ENCODE measurements at places on chromosomes 2 and 18. TPM values are rescaled to one million over a fixed set of nuclear protein-coding genes. Genes with fewer than 3 reads are reported as not detected.

DNA sequence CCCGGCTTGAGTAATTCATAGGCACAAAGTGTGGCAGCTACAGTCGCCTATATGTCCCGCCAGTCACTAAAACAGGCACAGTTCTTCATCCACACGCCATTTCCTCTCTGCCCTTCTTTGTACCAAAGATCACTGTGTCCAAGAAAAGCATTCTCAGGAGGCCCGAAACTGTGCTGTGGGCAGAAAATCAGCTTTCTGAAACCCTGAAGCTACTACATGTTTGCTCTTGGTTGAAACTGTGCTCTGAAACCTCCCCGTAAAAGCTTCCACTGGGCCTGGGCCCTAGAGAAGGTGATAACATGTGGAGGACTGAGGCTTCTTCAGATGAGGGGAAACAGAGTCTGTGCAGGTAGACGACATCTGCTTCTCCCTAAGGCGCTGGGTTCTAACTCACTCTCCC lies 75.6 kb upstream of the ID2 start:
- no peak for DNase-seq

Gene ARHGEF33
- 0.12 TPM for total RNA-seq

DNA sequence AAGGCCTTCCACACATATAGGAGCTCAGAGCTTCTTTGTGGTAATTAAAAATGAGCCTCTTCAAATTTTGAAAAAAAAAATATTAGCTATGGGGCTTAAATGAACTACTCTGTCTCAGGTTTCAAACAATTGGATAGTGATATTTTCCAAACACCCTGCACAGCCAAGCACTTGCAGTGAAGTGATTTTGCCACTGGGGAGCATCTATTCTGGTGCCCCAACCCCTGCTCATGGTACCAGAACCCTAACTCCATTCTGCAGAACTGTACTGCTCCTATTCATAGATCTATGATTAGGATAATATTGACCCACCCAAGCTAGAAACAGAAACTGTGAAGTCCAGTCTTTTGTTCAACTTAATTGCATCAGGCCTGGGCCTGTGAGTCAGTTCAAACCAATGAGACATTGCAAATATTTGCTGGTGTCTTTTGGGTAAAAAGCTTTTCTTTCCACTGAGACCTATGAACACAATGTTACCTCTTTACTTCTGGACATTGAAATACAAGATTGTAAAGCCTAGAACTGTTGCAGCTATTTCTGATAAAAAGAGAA lies 324.0 kb downstream of the GALNT13 start:
- DNase-seq: no peak

DNA sequence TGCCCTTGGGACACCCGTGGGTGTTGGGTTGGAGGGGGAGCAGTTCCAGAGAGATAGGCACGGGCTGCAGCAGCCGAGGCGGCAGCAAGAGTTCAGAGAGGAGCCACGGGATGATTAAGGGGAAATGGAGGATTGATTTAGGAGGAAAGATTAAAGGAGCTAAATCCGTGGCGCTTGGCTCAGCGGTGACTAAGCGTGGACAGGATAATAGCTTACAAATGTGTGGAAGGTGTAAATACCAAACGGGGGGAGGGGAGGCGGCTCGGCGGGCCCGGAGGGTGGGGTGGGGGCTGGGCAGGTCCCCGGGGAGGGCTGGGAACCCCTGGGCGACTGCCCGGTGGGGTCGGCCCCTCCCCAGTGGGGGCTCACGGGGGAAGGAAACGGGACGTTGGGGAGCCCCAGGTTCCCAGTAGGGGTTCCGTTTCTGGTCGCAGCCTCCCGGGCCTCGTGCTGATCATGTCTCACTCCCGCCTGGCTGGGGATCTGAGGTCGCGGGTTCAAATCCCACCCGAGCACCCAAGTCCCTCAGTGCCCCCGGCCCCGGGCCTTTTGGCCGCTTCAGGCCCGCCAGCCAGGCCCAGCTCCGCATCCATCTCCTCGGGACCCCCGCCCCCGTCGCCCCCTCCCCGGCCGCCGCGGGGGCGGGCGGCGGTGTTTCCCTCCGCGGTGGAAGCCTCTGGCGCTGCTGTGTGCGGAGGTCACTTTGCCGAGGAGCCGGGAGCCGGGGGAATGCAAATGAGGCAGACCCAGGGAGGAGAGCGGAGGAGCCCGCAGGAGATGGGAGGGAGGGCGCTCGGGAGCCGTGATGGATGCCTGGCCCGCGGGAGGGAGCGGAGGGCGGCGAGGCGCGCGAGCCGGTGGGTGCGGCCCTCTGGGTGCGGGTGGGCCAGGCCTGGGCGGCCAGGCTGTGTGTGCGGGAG lies 8.1 kb downstream of the ASIC4 start:
- DNase-seq: no peak

DNA sequence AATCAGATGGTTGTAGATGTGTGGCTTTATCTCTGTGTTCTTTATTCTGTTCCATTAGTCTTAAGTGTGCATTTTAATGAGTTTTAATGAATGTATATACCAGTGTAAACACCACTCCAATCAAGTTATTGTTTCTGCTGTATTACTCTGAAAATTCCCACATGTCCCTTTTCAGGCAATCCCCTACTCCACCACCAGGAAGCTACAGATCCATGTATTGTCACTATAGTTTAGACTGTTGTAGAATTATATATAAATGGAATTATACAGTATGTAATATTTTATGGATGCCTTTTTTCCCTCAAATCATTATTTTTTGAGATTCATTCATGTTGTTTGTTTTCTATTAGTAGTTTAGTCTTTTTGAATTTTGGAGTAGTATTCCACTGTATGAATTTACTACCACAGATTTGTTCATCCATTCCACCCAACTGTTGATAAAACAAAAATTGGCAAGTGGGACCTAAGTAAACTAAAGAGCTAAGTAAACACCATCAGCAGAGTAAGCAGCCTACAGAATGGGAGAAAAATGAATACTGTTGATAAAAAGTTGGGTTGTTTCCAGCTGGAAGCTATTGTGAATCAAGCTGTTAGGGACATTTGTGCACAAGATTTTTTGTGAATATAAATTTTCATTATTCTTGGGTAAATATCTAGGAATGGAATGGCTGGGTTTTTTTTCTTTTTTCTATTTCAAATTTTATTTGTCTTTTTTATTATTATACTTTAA lies 262.0 kb downstream of the CAMKMT start:
- no peak for DNase-seq

Gene ADCYAP1
- total RNA-seq: not detected

DNA sequence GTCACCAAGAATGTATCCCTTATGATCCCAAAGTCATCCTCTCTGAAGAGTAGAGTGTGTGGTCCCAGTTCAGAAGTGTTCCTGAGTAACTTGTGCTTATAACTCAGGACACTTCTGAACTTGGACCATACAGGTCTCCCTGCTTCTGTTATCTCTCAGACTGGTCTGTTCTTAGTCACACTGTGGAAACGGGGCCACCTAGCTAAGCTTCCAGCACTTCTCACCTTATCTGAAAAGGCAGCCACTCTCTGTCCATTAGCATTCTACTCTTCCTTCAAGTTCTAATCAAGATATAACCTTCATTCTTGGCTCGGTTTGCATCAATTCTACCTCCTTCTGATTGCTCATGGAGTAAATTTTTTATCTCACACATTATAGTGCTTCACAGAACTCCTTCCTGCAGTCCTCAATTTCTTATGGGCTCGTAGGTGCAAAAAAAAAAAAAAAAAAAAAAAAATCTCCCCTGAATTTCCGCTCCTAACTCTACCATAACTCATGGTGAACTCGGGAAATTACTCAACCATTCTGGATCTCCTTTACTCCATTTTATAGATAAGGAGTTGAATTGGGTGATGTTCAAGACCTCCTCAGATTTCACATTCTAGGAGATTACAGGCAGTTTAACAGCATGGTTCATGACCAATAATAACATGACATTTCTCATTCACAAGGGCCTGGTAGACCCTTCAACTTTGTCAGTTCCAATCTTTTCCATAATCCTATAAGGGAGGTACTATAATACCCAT lies 108.4 kb downstream of the TACR1 start:
- no peak for DNase-seq

DNA sequence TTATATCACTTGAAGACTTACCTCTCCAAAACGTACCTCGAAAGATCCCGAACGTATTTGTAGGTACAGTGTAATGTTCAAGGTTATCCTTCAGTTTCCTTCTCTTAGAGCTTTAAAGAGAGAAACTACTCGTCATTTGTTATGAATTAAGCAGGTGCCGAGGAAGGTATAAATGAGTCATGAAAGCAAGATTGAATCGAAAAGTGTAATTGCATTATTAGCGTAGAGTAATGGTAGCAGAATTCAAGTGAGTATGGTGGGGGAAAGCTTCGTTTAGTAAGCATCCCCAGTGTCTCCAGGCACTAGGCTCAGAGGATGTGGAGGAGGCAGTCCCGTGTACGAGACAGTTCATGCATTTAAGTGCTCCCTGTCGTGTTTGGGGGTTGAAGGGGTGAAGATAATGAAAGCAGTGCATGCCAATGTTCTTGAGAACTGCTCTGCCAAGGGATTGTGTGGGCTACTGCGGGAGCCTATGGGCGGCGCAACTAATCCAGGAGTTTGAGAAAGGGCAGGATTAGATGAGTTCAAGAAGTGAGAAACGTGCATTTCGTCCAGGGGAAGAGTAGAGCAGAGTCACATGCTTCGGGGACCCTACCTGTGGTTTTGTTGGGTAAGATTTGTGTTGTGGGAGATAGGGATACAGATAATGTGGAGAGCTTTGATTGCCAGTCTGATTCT lies 858 bp downstream of the POLR1B start:
- peak; percentile 54 for DNase-seq

- DNase-seq: no peak
Observed at GRCh38 chr2:108271691-108272253, 16.9 kb upstream of the SULT1C2 start.

DNA sequence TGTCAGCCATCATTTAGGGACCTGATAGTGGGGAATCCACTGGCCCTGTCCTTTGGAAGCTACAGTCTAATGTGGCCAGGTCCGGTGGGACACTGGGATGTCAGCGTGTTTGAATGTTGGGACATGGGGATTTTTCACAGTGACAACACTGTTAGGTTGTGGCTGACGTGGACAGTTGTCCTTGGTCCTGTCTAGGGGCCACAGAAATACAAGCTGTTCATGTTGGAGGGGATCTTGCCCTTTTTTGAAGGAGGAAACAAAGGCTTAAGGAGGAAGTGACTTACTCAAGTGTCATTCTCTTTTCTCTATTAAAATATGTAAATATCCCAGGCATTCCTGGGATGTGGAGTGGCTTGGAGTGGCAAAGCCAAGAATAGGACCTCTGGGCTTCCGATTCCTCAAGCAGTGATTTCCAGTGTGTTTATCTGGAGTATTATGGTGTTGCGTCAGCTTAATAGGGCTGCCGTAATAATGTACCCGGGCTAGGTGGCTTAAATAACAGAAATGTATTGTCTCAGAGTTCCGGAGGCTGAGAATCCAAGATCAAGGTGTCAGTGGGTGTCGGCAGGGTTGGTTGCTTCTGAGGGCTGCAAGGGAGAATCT lies 8.5 kb downstream of the ACOXL start:
- no peak for DNase-seq

Gene ANKRD30B
- not detected for total RNA-seq

GRCh38 chr2:223487214-223487846 lies 114.8 kb downstream of the SCG2 start:
- no peak for DNase-seq

GRCh38 chr2:16643099-16643498 lies 22.5 kb downstream of the CYRIA start:
- peak; percentile 85 for DNase-seq

DNA sequence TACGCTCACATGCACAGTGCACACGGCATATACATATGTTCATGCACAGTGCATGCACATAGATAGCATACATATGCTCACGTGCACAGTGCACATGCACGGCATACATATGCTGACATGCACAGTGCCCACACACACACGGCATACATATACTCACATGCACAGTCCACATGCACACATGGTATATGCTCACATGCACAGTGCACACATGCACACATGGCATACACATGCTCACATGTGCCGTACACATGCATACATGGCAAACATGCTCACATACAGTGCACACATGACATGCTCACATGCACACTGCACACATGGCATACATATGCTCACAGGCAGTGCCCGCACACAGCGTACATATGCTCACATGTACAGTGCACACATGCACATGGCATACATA lies 97.7 kb upstream of the CTDP1 start:
- no peak for DNase-seq

Gene CHST9
- total RNA-seq: not detected

- no peak for DNase-seq
Observed at GRCh38 chr2:70833246-70833645, 2.4 kb downstream of the CD207 start.

- no peak for DNase-seq
Observed at GRCh38 chr18:45061359-45061758, 380.7 kb downstream of the SETBP1 start.

GRCh38 chr2:169038338-169038757 lies 7.2 kb upstream of the ABCB11 start:
- DNase-seq: no peak

DNA sequence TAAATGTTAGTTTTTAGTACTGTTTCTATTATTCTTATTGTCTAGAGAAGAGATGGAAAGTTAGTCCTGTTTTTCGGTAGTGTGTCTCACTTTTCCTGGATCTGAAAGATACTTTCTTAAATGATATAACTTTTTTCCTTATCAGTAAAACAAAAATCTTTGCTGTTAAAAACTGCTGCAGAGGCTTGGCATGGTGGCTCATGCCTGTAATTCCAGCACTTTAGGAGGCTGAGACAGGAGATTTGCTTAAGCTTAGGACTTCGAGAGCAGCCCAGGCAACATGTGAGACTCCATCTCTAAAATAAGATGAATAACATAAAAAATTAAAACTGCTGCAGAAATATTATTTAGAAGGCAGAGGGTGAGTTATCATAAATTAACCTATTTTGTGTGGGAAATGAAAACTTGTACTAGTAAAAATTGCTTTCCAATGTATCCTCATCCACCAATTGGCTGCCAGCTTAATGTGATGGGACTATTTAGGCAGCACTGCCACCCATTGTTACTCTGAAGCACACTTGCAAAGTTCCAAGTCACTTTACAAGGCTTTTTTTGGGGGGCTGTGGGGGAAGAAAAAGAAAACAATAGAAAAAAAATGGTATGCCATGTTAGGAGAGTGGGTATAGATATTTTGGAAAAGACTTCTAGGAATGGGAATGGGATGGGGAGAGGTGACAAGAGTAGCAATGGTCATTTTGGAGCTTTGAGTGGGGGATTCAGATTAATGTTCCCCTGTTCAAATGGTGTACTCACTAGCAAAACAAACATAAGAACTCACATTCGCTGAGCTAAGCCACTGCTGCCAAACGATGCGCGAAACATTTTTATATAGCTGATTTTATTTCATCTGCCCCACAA lies 62.7 kb downstream of the MEIS1 start:
- DNase-seq: no peak

GRCh38 chr2:24482251-24482971 lies 8.6 kb upstream of the NCOA1 start:
- no peak for DNase-seq

Gene PRKAG3
- not detected for total RNA-seq

- no peak for DNase-seq
Observed at GRCh38 chr18:80175451-80176204, 66.6 kb downstream of the ADNP2 start.

Data from endothelial cell of umbilical vein (primary cell).